ENCODE measurements at places on chromosomes 16 and 17.

GRCh38 chr17:71869841-71870545, 250.8 kb upstream of the SOX9 start:
- no peak for DNase-seq

DNA sequence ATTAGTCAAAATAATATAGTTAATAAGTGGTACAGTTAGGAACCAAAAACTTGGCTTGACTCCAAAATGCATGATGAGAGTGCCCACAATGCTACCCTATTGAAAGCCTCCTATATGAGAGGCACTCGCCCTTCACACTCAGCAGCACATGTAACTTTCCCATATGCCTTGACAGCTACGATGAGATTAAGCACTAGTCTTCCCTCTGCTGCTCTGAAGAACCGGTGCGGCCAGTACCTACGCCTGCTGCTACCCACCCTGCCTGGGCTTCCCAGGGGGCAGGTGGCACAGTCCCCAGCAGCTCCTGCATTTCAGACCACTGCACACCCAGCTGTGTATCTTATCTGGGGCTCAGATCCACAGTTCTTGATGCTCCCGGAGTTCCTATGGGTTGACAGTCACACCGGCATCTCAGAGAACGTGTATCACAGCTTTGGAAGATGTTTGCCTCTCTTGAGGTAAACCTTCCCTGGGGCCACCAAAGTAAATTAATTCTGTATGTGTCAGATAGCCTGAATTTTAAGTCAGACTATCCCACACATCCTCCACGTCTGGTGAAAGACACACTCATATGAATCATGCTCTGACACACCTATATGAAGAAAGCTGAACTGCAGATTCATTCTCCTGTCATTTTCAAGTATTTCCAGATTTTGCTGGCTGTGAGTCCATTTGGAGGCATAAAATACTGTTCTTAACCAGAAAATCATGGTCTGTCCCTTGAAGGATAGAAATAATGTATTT, 77.8 kb downstream of the MYH10 start:
- no peak for DNase-seq

DNA sequence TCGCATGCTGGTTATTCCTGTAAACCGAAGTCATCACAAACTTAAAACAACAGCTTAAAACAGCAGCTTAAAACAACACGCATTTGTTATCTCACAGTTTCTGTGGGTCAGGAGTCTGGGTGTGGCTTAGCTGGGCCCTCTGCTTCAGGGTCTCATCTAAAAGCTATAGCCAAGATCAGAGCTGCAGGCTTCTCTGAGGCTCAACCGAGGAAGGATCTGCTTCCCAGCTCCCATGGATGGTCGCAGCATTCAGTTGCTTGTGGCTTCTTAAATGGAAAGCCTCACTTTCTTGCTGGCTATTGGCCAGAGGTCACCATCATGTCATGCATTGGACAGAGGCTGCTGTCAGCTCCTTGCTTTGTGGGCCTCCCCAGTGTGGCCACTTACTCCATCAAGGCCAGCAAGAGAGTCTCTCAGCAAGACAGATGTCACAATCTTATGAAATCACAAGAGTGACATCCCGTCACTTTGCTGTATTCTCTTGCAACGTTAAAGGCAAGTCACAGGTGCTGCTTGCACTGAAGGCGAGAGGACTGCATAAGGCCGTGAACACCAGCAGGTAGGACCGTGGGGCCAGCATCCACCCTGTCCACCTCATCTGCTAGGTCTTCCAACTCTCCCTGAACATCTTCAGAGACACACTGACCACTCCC, 117.9 kb upstream of the TNRC6C start:
- no peak for DNase-seq

- no peak for DNase-seq
Observed at GRCh38 chr17:37787055-37787757, 42.3 kb upstream of the HNF1B start.

DNA sequence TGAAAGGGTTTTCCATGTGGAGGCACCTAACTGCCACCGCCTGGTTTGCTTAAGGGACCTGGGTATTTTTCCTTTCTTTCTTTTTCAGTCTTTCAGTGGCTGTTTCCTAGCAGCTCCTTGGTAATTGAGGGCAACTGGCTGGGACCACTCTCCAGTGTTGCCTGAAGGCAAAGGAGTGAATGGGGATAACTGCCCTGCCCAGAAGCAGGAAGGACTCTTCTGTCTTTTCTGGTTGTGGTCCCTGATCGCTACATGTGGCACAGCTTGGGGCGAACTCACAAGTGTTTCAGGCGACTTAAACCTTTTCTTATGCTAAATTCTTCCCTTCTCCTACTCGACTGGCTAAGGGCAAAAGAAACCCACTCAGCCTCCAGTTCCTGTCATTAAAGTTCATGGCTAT, 10.1 kb upstream of the TMEM98 start:
- DNase-seq = no peak
